ENCODE measurements at places on chromosomes 11 and 22. TPM values are rescaled to one million over a fixed set of nuclear protein-coding genes. Genes with fewer than 3 reads are reported as not detected.

- no peak for DNase-seq
Observed at GRCh38 chr11:13384908-13385640, 77.9 kb downstream of the BTBD10 start.

DNA sequence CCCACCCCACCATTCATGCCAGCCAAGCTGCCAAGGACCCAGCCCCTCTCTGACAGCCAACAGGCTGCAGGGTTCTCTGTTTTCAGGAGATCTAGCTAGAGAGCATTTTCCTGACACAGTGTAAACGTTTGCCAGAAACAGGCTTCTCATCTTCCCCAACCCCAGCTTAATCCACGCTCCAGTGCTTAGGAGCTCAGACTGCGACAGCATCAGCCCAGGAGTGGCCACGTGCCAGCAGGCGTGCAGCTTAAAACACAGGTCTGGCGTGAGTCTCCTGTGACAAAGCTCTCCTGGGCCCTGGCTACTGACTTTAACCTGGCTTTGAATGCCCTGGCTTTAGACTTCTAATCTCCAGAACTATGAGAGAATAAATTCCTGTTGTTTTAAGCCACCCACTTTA lies 66.6 kb downstream of the GALNT18 start:
- DNase-seq, result no peak

DNA sequence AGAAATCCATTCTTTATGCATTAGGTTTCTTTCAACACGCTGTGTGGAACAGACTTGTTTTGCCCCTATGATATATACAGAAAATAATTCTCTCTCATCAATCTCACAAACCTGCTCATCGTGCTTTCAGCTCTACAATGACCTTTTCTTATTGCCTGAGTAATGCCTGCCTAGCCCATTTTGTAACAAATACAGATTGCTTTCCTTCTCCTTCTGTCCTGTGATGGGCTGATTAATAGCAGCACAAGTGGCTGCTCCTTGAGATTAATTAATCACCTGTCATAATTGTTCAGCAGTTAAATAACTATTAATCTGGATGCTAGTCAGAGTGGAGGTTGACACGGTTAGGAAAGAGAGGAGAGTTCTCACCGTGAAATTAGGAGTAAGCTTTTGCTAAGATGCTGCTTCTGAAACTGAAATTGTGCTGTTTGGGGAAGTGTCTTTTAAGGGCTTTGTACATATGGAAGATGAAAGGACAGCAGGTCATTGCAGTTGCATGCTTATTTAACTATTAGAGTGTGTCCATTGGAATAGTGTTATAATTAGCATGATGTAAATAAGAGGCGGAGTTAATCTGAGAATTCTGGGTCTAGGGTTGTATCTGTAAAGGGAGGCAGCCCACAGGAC lies 1430.5 kb downstream of the FAM181B start:
- DNase-seq, result no peak

GRCh38 chr11:118984825-118985224 lies 13.1 kb upstream of the CENATAC start:
- DNase-seq, result no peak

- DNase-seq, result no peak
Observed at GRCh38 chr11:116813781-116814471, 9.2 kb downstream of the APOA4 start.

GRCh38 chr11:70675697-70676374 lies 277.5 kb downstream of the CTTN start:
- peak; percentile 70 for DNase-seq

- DNase-seq, result no peak
Observed at GRCh38 chr11:66044757-66045156, 4.2 kb downstream of the GAL3ST3 start.

GRCh38 chr11:75474878-75475766 lies 42.1 kb upstream of the KLHL35 start:
- peak; percentile 63 for DNase-seq

DNA sequence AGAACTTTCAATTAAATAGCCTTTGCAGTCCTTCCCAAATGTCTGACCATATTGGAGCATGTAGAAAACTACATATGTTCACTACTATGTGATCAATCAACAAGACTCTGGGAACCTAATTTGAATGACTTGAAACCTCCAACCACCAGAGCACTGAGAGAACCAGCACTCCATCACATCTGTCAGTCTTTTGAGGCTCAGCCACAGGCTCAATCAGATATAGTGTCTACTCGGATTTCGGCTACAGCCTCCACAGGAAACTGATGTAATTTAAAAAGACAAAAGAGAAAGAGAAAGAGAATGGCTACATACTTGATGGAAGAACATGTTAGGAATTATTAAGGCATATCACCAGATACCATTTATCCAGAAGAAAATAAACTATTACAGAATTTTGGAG lies 859.0 kb downstream of the FAM181B start:
- DNase-seq, result no peak

DNA sequence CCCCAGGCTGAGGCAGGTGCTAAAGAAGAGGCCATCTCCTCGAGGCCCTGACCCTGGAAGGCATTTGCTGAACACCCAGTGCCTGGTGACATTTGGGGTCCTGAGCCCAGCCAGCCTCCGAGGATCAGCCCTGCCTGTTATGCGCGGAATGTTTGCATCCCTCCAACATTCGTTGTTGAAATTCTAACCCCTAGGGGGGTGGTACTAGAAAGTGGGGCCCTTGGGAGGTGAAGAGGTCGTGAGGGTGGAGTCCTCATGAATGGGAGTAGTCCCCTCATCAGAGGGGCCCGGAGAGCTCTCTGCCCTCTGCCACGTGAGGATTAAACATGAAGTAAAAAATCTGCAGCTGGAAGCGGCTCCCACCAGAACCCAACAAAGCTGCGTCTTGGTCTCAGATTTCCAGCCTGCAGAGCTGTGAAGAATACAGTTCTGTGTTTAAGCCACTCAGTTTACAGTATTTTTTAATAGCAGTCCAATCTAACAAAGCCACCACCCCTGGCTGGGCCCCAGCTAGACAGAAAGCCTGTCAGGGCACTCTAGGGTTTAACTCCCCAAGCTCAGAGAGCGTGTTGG lies 35.3 kb upstream of the SEPTIN5 start:
- DNase-seq, result no peak

DNA sequence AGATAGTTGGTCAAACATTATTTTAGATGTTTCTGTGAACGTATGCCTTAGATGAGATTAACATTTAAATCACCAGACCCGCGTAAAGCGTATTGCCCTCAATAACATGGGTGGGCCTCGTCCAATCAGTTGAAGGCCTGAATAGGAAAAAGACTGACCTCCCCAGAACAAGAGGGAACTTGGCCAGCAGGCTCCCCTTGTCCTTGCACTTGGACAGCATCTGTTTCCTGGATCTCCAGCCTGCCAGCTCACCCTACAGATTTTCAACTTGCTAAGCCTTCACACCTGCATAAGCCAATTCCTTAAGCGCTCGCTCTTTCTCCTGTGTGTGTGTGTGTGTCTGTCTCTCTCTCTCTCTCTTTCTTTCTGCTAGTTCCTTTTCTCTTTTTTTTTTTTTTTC lies 8.2 kb downstream of the TOM1 start:
- DNase-seq, result no peak

DNA sequence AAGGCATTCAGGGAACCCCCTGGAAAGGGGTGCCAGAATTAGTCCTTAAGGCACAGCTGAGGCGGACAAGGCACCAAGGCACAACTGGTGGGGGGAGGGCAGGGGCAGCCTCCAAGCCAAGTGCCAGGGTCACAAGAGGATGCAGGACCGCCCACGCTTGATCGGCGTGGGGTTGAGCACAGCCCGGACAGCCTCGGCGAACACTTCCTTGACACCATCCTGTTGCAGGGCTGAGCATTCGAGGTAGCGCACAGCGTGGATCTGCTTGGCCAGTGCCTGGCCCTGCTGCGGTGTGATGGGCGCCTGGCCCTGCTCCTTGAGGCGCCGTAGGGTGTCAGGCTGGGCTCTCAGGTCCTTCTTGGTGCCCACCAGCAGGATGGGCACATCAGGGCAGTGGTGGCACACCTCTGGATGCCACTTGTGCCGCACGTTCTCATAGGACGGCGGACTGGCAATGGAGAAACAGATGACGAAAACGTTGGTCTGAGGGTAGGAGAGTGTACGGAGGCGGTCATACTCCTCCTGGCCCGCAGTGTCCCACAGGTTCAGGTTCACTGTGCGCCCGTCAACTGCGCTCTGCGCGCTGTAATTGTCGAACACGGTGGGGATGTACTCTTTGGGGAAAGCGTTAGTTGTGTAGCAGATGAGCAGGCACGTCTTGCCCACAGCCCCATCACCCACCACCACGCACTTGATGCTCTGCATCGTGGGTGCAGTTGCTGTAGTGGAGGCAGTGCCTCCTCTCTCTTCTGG lies 13.1 kb downstream of the RHOG start:
- DNase-seq, result no peak

DNA sequence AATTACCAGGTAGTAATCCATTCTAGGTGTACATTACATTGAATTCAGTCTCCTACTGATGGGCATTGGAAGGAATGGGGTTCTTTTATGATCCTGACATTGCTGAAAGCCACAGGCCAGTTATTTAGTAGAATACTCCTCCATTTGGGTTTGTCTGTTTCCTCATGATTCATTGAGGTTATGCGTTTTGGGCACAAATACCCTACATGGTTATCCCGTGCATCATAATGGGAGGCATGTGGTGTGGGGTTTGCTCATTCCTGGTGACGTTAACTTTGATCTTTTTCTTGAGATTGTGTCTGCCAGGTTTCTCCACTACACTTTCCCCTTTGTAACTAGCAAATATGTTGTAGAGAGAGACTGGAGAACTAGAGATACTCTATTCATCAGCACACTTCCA lies 5.5 kb downstream of the FOLR3 start:
- no peak for DNase-seq

GRCh38 chr11:91686700-91687099 lies 537.9 kb upstream of the FAT3 start:
- DNase-seq, result no peak

GRCh38 chr11:32374261-32374711 lies 61.1 kb downstream of the WT1 start:
- no peak for DNase-seq

DNA sequence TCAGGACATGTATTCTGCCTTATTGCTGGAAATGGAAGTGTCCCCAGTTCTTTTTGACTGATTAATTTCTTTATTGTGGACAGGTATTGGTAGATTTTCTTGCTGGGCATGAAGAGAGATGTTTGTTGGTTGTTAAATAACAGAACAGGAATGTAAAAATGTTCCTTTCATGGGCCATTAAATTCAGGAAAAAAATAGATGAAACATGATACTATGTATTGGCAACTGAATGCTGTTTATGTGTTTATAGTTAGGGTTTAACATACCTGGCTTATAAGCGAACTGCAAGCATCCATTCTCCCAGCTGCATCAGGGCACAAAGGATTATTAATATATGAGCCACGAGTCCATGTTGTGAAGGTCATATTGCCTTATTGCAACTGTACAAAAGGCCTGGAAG lies 368.5 kb downstream of the NELL1 start:
- DNase-seq, result no peak

GRCh38 chr11:59216641-59217564 lies 4.2 kb upstream of the MPEG1 start:
- peak; percentile 48 for DNase-seq

GRCh38 chr11:46247090-46247489 lies 30.4 kb upstream of the CREB3L1 start:
- DNase-seq, result no peak

DNA sequence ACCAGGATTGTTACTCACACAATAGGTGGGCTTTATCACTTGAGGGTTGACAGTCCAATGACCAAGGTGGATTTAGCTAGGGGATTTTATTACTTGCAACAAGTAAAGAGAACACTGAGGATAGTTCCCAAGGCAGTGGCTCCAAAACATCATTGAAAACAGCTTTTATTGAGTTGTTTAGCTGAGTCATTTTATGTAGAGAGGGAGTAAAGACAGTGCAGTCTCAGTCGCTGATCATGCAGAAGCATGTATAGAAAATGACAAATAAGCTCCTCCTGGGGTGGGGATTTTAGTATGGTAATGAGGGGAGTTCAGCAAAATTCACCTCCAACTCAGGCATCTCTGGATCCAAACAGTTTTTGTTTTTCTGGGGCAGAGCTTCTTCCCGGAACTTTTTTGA lies 163.0 kb upstream of the CCDC179 start:
- DNase-seq, result no peak

ATM gene
- total RNA-seq, result 33.3 TPM

HEPN1 gene
- not detected for total RNA-seq

HBE1 gene
- not detected for total RNA-seq

XNDC1N gene
- 7.5 TPM for total RNA-seq

ACTN3 gene
- not detected for total RNA-seq

PHOX2A gene
- 0.61 TPM for total RNA-seq

NOX4 gene
- 0.46 TPM for total RNA-seq

TREH gene
- total RNA-seq, result 3.3 TPM

SPINDOC gene
- 6.4 TPM for total RNA-seq
